AG08395 (cell line): ENCODE measurements at places on chromosomes 7 and 10.
A peak's percentile ranks its signal among the peaks of the same experiment; 100 is the strongest.

DNA sequence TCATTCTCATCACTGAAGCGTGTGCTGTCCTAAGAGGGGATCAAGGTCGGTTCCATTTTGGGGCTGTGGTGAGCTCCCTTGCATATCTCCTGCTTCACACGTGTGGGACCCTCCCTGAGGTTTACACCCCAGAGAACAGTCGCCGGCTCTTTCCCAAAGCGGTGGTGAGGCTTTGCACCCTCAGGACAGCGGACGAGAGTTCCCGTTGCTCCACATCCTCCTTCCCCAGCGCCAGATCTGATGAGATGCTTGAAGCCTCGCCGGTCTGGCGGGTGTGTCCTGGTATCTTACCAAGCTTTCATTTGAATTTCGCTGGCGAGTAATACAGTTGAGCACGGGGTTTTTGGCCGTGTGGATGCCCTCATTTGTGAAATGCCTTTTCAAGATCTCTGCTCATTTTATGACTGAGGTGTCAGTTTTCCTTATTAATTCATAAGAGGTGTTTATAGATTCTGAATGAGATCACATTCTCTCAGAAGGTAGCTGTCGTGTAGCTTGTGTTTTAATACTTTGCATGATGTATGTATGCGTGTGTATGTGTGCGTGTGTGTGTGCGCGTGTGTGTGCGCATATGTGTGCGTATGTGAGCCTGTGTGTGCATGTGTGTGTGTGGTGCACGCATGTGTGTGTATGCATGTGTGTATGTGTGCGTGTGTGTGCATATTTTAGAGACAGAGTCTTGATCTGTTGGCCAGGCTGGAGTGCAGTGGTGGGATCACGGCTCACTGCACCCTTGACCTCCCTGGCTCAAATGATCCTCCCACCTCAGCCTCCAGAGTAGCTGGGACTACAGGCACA is 30.7 kb downstream of the ELFN1 start:
- DNase-seq = no peak

GRCh38 chr7:65295409-65295808 is 78.2 kb upstream of the ZNF92 start:
- no peak for DNase-seq

- no peak for DNase-seq
Measured at GRCh38 chr7:152177681-152178404, 152.4 kb downstream of the GALNT11 start.

GRCh38 chr10:71635251-71635866 is 84.2 kb downstream of the C10orf105 start:
- no peak for DNase-seq

GRCh38 chr7:40923626-40924025 is 779.3 kb downstream of the INHBA start:
- no peak for DNase-seq

GRCh38 chr10:121027371-121027770 is 176.2 kb downstream of the WDR11 start:
- DNase-seq = no peak

GRCh38 chr10:58107506-58107905 is 160.2 kb downstream of the IPMK start:
- peak; percentile 80 for DNase-seq

- DNase-seq = no peak
Measured at GRCh38 chr10:132860532-132860931, 74.6 kb upstream of the NKX6-2 start.

- no peak for DNase-seq
Measured at GRCh38 chr10:133099571-133099970, 11.8 kb downstream of the ADGRA1 start.

GRCh38 chr7:130925136-130925794 is 191.3 kb upstream of the KLF14 start:
- DNase-seq = no peak

- no peak for DNase-seq
Measured at GRCh38 chr7:5139998-5140397, 50.0 kb upstream of the WIPI2 start.

DNA sequence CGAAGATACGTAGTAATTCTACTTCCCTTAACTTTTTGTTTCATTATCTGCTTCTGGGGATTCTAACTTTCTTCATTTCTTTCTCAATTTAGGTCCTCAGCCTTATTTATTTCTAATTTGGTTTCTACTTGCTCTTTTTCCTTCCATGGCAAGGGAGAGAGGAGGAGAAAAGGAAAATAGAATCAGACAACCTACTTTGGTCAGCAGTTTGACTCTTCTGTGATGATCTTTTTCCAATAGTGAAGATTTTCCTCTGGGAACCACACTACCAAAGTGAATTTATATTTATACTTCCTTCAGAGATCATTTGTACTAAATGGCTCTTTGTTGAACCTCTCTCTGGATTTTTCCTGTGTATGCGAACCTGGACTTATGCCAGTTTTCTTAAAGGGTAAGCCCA is 90.2 kb downstream of the TMEM26 start:
- no peak for DNase-seq

DNA sequence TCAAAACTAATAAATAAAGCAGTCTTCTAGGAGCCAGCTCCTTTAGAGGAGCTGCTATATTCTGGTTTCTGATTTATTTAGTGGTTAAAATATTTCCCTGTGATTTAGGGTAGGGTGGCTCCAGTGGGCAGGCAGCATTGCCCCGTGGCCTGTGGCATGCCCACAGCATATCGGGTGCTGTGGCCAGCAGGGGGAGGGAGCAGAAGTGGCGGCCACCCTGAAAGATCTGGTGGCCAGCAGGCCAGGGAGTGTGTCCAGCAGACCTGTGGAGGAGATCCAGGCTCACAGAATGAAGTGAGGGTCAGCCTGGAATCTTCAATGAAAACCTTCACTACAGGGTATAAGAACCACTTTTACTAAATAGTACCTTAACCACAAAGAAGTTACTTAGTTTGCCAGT is 189.2 kb downstream of the TAX1BP1 start:
- DNase-seq = no peak

GRCh38 chr7:66668677-66669076 is 40.0 kb downstream of the KCTD7 start:
- no peak for DNase-seq
